NCI-H524 treated with DMSO at 0.1 percent for 48 hours (cell line): ENCODE measurements at places on chromosomes 5 and 9.

GRCh38 chr5:172795318-172795977, 24.5 kb upstream of the DUSP1 start:
- DNase-seq: peak; percentile 56

- peak; percentile 29 for DNase-seq
Measured at GRCh38 chr5:15286650-15287049, 213.3 kb upstream of the FBXL7 start.

DNA sequence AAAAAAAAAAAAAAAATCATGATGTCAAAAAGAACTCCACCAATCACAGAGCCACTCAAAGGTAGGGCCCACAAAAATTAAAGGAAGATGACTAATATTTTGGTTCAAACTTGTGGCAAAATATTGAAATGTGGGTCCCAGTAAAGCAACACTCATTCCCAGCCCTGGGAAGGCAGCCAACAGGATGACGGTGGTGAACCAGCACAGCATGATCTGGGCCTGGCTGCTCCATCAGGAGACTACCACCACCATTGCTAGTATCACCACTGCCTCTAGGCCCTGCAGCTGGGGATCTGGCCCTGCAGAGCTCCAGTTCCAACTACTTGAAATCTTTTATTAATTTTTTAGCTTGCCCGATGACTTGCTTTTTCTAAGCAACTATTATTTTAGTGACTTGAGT, 206.8 kb upstream of the ITGA1 start:
- no peak for DNase-seq

DNA sequence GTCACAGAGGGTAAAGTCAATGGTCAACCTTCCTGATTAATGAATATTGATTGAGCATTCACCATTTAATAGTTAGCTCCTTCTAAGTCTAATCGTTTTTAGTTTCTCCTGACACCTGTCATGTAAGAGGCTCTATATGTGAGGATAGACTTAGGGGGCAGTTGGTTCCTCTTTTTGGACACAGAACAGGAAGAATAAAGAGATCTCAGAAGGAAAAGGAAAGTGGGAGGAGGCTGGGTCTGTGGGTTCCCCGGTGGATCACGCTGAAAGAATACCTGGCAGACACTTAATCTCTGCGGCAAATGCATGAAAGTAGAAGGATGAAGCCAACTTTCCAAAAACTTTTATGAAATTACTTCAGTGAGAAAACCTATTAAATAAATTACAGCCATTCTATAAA, 98.4 kb downstream of the PDE4D start:
- no peak for DNase-seq

GRCh38 chr9:8823131-8823895, 1023.7 kb upstream of the DMAC1 start:
- no peak for DNase-seq

DNA sequence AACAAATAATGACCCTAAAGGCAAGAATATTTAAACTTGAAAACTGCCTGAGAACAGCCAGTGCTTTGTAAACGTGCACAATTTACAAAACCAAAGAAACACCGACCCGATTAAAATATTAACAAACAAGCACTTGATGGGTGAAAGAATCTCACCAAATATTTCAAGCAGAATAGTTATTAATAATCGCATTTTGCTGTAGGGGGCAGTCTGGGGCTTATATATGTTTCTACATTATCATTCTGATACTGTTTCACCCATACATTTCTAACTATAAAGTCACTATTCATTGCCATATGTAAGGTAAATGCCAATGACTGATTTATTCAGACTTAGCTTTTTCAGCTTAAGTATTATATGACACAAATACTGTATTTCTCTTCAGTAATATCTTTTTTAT, 37.7 kb downstream of the UBAP2 start:
- DNase-seq: no peak

DNA sequence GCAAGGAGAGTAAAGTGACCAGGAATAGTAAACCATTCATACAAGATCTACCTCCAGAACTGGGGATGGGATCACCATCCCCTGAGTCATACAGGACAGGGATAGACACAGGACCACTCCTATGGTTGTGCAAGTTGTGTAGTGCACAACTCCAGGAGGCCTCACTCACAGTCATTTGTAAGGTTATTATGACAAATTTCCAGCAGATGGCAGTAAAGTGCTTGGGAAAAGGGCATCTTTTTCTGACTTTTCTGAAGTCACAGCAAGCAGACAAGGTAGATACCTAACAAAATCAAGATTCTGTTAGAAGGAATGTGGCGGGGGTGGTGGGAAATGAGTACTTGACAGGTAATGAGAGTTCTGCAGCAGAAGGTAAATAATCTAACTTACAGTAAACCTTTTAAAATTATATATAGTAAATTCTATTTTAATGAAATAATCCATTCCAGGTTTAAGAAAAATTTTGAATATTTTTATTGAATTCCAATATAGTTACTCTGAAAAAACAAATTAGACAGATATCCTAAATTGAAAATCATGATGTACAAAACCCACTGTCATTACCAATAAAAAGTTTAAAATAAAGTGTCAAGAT, 16.7 kb upstream of the KIF27 start:
- no peak for DNase-seq

- DNase-seq: no peak
Measured at GRCh38 chr9:19430201-19430760, 21.5 kb downstream of the ACER2 start.

DNA sequence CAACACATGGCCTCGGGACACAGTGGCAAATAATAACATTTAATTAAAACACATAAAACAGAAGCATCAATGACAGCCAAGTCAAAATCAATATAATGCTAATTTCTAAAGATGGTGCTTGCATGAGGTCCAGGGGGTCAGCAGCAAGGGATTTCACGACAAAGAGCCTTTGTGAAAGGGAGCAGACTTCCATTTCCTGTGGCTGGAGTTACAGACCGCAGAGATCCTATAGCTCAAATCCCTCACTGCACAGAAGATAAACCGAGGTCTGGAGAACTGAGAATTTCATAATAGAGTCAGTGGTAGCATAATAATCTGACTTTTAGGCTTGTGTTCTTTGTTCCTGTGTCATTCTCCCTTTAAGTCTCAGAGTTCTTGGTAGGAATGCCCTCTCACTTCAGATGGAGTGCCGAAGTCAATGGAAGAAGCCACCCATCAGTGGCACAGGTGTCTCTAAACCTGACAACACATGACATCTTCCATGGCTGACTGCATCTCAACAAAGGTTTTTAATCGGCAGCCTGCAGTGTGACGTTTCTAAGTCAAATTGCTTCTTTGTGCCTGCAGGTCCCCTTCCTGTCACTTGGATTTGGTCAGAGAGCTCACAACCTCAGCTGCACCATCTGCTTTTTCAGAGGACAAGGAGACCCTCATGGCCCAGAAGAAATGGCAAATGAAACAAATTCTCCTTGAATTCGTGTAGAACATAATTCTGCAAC, 67.4 kb downstream of the CARTPT start:
- DNase-seq: no peak

GRCh38 chr9:106862110-106862820, 701 bp upstream of the ZNF462 start:
- DNase-seq: peak; percentile 65

- DNase-seq: no peak
Measured at GRCh38 chr5:179879690-179880010, 21.0 kb upstream of the MRNIP start.

DNA sequence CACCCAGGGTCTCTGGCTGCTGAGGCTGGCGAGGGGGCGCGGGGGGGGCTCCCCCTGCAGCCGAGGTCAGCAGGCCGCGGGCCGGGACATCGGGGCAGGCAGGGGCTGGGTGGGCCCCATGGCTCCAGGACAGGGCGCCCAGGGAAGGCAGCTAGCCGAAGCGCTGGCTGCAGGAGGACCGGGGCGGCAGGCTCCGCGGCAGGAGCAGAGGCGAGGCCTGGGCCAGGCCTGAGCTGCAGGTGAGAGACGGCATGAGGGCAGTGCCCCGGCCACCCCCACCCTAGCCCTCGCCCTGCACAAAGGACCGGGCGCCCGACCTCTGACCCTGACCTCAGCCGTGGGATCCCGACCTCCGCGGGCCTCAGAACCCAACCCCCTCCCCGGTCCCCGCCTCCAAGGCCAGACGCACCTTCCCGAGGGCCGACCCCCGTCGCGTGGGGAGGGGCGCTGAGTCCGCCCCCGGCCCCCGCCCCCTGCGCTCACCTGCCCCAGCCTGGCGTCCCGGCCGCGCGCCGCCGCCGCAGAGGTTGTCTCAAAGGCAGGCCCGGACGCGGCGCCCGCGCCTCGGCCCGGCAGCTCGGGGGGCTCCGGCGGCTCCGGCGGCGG, 431 bp downstream of the RNF208 start:
- no peak for DNase-seq

DNA sequence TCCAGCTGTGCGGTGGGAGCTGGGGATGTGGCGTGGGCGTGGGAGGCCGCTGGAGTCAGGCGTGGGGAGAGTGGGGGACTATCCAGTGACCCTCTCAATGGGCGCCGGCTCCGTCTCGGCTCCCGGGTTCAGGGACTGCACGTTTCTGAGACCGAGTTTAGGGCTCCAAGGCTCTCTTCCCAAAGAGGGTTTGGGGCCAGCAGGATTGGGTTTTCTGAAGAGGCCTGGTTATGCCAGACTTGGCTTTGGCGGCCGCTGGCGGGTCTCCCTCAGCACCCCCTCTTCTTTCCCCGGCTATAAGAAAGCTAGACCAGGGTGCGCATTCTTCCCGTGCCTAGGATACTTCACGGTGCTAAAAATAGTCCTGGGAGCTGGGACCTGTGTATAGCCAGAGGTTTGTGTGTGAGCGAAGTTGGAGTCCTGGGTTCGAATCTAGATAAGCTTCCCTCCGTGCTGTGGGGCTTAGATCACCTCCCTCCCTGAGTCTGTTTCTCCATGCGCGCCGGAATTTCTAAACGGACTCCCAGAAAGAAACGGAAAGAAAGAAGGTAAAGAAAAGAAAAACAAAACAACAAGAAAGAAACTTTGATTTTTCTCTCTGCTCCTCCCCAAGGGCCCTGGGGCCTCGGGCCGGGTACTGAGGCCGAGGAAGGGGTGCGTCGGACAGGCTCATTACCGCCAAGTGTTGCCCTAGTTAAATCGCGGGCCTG, 5.0 kb downstream of the HAND1 start:
- DNase-seq: no peak

- DNase-seq: no peak
Measured at GRCh38 chr5:2326601-2327000, 424.9 kb downstream of the IRX2 start.

DNA sequence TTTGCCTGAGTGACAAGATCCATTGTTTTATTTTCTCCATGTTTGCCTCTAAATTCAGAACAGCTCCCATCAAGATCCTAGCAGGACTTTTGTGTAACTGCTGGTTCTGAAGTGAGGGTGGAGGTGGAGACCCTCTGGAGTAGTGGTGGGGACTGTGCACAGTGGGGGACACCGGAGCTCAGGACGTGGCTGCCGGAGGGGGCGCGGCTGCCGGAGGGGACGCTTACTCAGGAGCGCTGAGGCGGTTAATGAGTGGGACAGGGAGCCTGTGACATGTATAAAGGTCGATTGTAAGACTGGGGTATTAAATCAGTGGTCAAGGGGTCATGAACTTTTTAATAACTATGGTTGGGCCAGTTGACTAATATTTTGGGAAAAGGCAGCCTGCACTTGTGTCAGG, 127.0 kb upstream of the CACNA1B start:
- no peak for DNase-seq

- peak; percentile 95 for DNase-seq
Measured at GRCh38 chr9:124108216-124108615, 96.6 kb downstream of the LHX2 start.

GRCh38 chr9:126392662-126393371, 66.2 kb downstream of the MVB12B start:
- no peak for DNase-seq

DNA sequence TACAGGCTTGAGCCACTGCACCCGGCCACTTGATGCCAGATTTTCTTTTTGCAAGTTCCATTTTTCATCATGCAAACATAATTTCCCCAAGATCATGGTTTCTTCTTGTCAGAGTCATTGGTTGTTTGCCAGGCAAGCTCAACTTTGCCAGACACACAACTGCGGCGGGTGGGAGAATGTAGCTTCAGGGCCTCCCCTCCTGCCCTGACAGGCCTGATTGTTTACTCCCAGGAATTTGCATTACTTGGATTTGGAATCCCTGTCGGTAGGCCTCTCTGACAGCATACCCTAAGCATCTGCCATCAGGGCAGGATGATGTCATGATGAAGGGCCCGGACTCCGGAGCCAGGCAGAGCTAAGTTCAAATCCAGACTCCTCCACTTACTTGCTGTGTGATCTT, 15.1 kb downstream of the RPS14 start:
- no peak for DNase-seq

DNA sequence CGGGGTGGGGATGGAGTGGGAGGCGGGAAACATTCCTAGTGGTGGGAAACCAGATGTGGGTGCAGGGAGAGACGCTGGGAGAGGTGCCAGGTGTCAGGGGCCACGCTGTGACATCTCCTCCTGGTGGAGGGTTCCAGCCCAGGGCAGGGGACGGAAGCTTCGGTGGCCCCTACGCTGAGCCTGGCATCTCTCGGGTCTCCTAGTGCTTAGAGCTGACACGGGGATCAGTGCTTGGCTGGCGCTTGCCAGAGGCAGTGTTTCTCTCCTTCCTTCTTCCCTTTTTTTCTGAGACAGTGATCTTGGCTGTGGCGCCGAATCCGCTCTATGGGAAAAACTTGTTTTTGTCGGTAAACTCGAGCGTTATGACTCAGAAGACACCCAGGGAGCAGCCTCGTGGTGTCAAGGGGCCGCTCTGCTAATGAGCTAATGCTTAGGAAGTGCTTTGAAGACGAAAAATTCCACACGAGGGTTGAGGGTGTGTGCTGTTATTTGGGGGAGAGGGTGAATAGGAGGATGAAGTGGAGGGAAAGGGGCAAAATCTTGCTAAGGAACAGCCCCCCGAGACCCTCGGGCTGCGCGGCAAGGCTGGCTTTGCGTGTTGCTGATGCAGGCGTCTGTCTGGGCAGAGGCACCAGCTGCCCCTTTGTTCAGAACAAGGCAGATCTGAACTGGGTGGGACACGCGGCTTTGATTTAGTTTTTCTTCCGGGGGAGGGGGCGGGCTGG, 20.4 kb upstream of the IER5L start:
- DNase-seq: no peak

DNA sequence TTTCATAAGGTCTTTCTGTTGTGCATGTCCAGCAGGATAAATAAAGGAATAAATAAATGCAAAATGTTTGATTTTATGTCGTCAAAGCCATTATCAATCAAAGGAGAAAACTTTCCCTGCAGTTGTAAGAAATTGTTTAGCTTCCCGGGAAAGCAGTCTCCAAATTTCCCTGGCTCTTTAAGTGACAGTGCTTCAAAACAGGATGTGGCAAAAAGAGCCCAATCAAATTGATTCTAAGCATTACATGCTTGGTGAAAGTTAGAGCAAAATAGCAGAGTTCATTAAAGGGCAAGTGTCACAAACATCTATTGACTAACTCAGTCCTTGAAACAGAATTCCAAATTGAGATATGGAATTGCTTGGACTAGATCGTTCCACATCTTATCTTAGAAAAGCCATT, 704.1 kb downstream of the PRELID2 start:
- no peak for DNase-seq
